Right kidney (tissue), 9 donors: ENCODE measurements at places on chromosomes 4 and X.

- DNase-seq = no peak
Measured at GRCh38 chrX:153981771-153982533, 9.4 kb downstream of the TMEM187 start.

DNA sequence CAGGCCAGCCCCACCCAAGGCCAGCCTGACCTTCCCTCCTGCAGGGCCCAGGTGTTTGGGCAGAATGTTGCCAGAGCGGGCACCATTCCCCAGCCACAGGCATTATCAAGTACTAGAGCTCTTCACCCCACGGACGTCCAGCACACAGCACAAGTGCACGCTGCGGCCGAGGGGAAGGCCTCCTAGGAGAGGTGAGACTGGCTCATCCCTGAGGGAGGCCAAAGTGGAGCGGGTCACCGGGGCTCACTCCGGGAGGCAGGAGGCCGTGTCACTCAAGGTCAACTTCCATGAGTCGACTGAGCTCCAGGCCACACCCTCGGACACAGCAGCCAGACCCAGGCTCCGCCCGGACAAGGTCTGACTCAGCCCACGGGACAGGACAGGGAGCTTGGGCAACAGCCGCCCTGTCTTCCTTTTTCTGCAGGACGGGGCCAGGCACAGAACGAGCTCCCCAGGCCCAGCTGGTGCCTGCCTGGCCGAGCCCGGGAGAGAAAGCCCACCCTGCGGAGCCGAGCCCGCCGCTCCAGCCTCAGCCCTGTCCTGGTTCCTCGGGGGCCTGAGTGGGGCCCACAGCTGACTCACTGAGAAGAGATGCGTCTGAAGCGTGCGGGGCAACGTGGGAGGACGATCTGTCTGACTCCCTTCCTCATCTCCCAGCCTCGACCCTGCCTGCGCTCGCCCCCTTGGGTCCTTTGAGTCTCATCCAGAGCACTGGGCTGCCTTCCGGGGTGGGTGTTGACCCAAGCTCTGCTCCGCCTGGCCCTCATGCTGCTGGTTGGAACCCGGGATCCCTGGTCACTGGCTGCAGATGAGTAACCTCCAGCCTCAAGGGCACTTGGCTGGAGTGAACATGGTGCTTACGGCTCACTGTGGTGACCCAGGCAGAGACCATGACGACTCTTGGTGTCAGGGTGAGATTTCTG, 1.6 kb downstream of the SLC49A3 start:
- no peak for DNase-seq

- DNase-seq = no peak
Measured at GRCh38 chr4:113008716-113009115, 40.7 kb upstream of the ANK2 start.

- no peak for DNase-seq
Measured at GRCh38 chr4:148445860-148446330, 3.7 kb upstream of the NR3C2 start.

DNA sequence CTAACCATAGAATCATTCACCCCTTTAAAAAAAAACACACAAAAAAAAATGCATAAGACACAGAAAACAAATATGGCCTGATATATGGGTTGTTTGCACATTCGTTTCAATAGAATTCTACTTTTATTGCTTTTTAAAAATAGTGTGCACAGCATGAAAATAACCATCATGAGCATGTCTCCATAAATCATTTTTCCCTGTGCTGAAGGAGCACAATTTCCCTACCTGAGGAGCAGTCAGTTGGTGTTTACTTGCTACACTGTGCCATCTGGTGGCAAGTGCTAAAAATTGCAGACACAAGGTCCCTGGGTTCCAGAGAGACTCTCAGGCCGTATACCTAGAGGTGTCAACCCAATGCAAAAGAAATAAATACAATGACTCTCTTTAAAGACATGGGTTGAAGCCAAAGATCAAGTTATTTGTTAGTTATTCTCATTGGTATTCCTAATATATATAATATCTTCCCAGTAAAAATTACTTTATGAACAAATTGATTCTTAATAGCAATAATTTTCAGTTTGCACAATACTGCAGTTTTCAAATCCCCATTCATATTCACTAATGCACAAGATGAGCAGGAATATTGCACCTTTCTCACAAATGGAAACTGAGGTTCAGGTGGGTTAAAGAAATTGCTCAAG, 551.4 kb downstream of the IQCM start:
- DNase-seq = no peak

DNA sequence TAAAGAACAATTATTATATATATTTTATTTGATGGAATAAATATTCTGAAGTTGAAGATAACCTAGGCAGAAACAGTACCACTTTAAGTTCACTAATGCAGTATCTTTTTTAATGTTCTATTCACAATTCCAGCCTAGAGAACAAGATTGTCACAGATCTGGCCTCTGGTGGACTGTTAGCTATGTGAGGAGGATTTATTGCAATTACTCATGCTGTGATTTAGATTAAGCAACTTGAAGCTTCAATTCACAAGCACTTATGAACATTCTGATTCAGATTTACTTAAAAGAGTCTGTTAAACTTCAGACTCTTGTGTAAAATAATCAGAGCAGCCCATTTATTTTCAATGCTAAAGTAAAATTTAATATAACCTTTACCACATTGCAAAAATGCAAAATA, 1489.8 kb downstream of the STIM2 start:
- no peak for DNase-seq

GRCh38 chr4:37422102-37422501, 177.6 kb downstream of the NWD2 start:
- DNase-seq = no peak

DNA sequence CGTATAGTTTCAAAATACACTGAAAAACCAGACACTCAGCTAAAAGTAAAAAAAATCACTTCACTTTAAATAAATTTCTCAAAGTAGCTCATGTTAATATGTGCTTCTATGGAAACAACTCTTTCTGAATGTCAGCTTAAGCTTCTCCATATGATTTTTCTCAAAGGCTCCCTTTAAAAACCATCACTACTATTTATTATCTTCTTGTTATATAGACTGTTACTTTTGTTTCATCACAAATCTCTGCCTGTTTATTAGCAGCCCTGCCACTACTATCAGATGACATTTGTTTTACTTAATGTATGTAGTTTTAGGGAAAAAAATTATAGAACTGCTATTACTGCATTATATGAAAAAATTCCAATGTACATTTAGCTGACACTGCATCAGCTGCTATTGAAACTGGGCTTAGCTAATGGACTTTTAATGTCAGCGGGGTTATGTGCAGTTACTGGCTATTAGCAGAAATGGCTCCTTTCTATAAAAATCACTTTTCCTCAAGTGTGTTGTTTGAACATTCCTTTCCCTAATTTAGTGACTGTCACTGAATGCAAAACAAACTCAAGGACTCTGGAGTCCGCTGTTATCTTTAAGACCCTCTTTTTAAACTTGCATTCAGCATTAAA, 10.8 kb downstream of the UNC5C start:
- DNase-seq = no peak
